ENCODE measurements at places on chromosomes 4 and X.

DNA sequence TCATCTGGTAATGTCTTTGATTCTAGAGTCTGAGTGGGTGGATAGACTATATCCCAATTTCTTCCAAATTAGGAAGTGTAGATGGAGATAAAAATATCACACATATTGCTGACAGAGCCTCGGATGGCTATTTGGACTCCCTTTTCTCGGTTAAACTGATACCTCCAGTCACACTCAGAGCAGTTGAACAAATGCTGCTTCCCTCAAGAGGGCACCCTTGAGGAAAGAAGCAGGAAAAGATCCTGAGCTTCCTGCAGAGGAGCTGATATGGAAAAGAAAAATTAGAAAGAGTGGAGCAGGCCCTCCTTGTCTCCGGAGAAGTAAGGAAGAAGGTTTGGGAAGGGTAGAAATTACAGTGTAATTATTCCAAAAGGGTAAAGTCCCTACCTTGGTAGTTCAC is 96.2 kb upstream of the CCSER1 start:
- no peak for DNase-seq

GRCh38 chr4:71593311-71593710 is 190.6 kb downstream of the GC start:
- DNase-seq: no peak

GRCh38 chr4:26206339-26206738 is 114.5 kb upstream of the RBPJ start:
- DNase-seq: no peak

- no peak for DNase-seq
Measured at GRCh38 chr4:183011213-183011907, 87.7 kb upstream of the WWC2 start.

DNA sequence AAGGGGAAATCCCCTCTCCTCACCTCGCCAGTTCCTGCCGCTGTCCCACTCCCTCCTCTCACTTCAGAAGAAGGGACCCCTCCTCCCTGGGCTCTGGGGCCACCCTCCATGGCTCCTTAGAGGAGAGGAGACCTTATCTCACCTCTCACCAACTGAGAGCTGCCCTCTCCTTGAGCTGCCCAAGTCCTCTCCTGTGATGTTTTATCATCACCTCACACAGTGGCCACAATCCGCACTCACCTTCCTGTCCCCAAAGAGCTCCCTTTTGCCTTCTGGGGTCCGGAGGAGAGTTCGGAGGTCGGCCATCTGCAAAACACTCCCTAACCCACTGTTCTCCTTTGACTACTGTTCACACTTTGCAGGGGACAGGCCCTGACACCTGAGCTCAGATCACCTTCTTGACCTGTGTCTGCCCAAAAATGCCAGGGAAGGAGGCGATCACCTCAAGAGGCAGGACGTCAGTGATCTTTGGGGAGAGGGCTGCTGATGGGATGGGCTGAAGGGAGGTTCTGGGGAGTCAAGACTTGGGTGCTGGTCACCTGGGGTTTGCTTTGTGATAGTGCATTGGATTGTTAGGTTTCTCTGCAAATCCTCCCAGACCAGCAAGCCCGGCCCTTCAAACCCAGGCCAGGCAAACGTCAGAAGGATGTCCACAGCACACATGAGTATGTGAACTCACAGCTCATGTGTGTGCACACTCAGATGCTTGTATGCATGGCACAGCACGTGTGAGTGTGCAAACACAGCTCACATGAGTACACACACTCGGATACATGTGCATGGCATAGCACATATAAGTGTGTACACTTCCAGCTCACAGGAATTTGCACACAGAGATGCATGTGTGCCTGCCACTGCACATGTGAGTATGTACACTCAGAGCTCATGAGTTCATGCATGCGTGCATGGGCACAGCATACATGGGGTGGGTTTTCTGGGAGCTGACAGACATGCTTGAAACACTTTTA is 41.8 kb downstream of the HTRA3 start:
- no peak for DNase-seq

- no peak for DNase-seq
Measured at GRCh38 chr4:123349421-123350190, 47.0 kb upstream of the SPRY1 start.

- no peak for DNase-seq
Measured at GRCh38 chr4:38322714-38323113, 341.3 kb upstream of the KLF3 start.

GRCh38 chr4:188485906-188486305 is 346.7 kb downstream of the TRIML1 start:
- DNase-seq: no peak

DNA sequence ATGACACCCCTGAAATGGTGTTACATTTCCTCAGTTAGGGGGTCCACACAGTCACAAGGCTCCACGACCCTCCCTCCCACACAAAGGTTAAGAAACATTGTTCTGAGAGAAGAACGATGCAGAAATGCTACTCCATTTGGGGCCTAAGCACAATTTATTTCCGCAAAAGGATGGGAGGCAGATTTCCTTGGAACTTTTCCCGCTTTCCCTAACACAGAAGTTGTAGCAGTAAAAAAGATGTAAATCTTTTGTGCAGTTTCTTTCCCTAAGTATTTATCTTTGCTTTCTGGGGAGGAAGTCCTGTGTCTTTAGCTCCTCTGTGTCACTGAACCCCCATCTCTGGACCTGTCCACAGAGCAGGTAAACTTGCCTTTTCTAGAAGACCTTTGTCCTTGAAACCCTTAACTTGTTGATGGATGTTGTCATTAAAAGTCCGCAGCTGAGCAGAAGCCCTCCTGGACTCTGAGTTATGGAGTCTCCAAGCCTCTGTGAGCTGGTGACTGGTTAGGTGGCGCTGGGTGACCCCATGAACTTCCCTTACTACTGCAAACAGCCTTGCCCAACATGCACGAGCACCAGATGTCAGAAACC is 67.2 kb upstream of the SHISA3 start:
- DNase-seq: no peak

GRCh38 chrX:80246271-80246670 is 174.0 kb upstream of the TENT5D start:
- no peak for DNase-seq

DNA sequence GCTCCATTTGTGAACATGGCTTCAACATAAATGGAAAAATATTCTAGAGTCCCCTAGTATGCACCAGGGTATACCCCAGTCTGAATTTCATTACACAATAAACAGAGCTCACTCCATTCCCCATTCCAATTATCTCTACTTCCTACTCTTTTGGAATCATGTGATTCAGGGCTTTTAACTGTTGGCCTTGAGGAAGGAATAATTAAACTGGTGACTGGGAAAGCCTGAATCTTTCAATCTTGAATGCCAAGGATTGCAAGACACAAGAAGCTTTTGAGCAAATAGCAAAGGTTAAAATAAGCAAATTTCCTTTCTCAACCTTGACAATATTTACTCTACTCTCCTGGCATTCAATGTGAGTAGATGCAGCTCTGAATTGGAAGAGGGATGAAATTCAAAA is 77.5 kb upstream of the INPP4B start:
- DNase-seq: no peak

GRCh38 chrX:141176586-141177451 is at the start of gene LDOC1:
Gene LDOC1 (minus strand): TSS chrX:141177129. CDS start chrX:141177021, 108 bp downstream.
- DNase-seq: peak; percentile 72

DNA sequence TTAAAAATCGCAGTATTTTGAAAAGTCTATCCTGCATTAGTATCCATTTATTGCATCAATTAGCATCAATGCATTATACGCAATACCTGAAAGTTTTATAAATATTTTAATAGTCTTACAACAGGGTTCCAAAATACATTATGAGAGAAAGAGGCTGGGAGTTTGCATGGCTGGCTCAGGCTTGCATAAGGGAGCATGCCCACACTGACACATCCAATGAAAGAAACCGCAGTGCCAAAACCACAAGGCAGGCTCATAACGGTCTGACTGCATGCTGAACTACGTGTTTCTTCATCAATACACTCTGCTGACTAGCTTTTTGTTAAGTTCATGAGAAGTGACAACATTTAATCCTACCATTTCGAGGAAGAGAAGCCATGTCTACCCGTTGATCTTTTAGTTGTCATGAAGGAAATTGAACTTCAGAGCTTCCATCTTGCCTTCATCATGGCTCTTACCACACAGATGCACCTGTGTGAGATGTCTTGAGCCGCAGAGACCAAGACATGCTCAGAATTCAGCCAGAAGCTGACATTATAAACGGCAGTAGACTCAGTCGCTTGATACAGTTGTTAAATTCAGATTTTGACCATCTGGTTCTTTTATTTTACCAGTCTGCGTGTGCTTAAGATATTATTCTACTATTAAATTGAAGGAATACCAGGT is 168.8 kb upstream of the FRG1 start:
- no peak for DNase-seq

All from stimulated activated CD4-positive, alpha-beta T cell treated with anti-CD3 and anti-CD28 coated beads, Interleukin-1b, Interleukin-23, amount 100 ng/mL, for 48 hours (primary cell).